Stimulated activated CD4-positive, alpha-beta T cell treated with anti-CD3 and anti-CD28 coated beads, Interleukin-12 subunit alpha, Interleukin-12 subunit beta, amount 100 ng/mL, for 24 hours (primary cell): ENCODE measurements at places on chromosomes 4 and X.

DNA sequence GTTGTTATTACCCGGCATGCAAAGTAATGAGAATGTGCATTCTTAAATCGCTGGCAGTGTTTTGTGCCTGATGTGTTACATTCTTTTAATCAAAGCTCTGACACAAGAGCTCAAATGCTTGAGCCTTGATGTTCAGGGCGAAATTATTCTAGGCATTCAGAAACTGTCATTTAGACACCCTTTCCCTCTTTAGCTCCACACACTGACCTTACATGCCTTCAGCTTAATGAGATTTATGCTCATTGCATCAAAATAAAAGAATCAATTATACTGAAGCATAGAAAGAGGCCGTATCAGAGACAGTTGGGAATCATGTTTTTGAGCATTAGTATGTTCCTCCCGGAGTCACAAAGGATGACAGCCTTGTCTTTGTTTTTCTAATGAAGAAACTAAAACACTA is 56.7 kb downstream of the FAM114A1 start:
- DNase-seq = no peak

GRCh38 chr4:54085284-54085683 is 14.7 kb upstream of the GSX2 start:
- DNase-seq = no peak

DNA sequence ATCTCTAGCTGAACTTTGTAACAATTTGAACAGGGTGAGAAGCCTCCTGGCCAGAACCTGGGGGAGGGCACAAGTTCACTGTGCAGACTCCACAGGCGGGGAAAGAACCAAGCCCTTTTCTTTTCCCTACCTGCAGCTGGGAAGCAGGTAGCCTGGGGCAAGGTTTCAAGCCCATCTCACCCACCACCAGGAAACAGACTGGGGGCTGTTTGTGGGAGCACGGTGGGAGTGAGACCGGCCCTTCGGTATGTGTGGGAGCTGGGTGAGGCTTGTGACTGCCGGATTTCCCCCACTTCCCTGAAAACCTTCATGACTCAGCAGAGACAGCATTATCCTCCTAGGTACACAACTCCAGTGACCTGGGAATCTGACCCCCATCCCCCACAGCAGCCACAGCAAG is 211.7 kb downstream of the ZNF674 start:
- no peak for DNase-seq

GRCh38 chr4:143404555-143404954 is 67.9 kb downstream of the GAB1 start:
- no peak for DNase-seq

DNA sequence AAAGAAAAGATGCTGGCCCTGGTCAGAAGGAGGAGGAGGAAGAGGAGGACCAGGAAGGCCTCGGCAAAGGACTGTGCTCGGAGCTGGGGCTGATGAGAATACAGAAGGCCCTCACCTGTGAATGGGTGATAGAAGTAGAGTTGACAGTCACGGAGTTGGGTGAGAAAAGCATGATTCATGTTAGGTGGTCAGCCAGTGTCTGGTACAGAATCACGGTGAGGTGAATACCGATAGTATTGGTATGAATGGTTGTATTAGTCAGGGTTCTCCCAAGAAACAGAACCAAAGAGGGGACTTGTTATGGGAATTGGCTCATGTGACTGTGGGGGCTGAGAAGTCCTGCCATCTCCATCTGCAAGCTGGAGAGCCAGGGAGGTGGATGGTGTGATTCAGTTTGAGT is 32.5 kb upstream of the FAM156A start:
- no peak for DNase-seq

GRCh38 chr4:184331268-184331995 is 113.8 kb upstream of the ENPP6 start:
- DNase-seq = no peak

DNA sequence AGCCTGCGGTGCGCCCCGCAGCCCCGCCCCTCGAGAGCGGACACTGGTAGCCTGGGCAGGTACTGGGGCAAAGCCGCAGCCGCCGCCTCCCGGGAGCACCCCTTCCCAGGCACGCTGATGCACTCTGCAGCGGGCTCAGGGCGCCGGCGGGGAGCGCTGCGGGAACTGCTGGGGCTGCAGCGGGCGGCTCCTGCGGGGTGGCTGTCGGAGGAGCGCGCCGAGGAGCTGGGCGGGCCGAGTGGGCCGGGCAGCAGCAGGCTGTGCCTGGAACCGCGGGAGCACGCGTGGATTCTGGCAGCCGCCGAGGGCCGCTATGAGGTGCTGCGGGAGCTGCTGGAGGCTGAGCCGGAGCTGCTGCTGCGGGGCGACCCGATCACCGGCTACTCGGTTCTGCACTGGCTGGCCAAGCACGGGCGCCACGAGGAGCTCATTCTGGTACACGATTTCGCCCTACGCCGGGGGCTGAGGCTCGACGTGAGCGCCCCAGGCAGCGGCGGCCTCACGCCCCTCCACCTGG is 401 bp downstream of the SOWAHD start:
- DNase-seq = no peak

DNA sequence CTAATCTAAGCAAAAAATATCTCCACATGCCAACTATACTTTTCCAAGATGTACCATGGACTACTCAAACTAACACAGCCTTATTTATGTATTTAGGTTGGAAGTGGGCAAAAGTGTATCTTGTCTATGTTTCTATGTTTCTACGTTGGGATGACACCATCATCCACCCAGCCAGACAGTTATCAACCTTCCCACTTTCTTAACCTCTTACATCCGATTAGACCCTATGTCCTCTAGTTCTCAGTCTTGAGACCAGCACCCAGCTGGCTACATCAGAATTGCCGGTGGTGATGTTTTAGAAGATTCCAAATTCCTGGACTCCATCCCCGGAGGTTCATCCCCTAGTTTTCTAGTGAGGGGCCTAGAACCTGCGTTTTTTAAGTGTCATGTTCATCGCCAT is 1.0 kb upstream of the AASDH start:
- no peak for DNase-seq

GRCh38 chrX:45577361-45577760 is 376.7 kb upstream of the DIPK2B start:
- DNase-seq = no peak

GRCh38 chr4:93359586-93359985 is 469.0 kb upstream of the ATOH1 start:
- no peak for DNase-seq

DNA sequence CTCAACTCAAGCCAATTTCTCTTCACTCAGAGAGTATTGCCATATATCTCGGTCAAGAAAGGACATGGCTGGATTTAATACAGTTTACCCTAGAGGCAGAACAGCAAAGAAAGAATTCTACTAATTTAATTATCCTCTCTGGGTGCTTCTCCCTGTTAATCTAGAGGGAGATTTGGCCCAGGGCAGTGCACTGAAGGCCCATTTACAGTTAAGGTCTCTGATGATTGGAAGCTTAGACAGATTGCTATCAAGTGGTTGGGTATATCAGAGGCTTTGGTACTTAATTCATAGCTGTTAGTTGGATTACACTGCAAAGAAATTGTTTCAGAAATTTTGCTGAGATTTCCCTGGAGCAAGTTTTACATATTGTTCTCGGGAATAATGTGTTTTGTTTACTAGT is 4.6 kb upstream of the CNKSR2 start:
- no peak for DNase-seq

- no peak for DNase-seq
Observed at GRCh38 chr4:1463088-1463926, 57.1 kb upstream of the NKX1-1 start.

DNA sequence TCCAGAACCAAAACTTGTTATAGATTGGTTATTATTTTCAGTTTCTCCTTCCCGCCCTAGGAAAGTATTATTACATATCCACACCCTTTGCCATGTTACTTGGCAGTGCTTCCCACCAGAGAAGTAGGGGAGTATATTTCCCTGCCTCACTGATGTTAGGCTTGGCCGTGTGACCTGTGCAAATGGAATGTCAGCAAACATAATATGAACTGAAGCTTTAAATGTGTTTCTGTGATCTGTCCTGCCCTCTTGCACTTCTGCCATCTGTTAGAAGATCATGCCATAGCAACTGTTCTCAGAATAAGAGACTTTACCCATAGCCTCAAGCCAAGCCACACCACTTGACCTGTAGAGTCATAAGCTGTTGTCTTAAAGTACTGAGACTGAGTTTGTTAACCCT is 36.7 kb upstream of the NEUROG2 start:
- DNase-seq = no peak

DNA sequence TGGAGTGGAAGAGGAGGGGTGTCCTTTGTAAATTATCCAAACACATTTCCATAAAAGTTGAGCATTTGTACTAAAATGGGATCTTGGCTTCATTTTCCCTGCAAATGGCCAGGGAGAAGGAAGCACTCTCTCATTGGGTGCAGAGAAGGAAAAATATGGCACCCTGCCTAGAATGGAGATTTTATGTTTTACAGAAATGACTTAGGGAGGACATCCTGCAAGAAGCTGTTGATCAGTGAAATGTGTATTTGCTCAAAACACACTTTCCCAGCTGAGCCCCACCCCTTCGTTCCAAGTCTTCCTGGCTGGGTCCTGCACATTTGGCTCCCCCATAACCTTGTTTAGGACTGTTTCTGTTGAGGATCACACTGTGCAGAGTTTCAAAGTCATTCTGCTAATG is 213.5 kb upstream of the TAPT1 start:
- DNase-seq = no peak

- DNase-seq = no peak
Observed at GRCh38 chr4:158459085-158459820, 62.4 kb upstream of the RXFP1 start.

- DNase-seq = no peak
Observed at GRCh38 chrX:21678048-21678612, 20.0 kb upstream of the KLHL34 start.

DNA sequence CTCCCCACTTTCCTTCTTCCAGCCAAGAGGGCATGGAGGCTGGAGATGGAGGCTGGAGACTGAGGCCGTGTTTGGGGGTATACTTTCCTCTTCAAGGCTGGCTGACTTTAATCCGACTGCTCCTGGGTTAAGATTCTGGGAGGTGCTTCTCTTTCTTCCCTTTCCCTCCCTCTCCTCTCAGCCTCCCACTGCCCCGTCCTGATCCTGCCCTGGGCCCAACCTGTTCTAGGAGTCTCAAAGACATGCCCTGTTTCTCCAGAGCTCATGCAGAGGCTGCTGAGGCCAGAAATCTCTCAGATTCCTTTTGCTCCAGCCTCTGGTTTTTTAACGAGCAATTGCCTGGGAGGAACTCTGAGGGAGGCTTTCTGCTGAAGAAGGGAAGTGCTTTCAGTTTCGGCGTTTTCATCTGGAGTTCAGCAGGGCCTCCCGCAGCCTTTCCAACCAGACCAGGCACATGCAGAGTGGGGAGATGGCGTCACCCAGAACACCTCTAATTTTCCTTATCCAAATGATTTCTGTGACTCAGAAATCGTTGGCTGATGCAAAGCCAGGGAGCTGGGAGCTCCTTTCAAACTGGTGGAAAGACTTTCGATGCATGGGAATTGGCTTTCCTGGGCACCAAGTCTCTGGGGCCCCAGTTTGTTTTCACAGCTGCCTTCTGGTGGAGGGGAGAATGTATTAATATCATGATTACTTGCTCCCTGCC is 34.5 kb upstream of the FAM9C start:
- DNase-seq = no peak

DNA sequence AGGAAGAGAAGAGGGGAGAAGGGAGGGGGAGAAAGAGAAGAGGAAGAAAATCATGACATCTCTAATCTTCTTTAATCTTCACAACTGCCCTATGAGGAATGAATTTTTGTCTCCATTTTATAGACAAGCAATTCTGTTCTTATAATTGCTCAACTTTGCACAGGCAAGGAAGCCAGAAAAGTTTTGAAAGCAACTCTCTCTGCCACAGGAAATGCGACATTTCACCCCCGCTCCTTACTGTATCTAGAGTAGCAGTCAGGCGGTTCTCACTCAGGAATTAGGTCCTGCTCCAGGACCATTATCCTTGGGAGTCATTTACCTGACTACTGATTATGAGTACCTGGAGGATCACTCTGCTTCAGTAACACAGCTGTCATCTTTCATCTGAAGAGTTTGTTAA is 69.2 kb upstream of the FAM9A start:
- no peak for DNase-seq

DNA sequence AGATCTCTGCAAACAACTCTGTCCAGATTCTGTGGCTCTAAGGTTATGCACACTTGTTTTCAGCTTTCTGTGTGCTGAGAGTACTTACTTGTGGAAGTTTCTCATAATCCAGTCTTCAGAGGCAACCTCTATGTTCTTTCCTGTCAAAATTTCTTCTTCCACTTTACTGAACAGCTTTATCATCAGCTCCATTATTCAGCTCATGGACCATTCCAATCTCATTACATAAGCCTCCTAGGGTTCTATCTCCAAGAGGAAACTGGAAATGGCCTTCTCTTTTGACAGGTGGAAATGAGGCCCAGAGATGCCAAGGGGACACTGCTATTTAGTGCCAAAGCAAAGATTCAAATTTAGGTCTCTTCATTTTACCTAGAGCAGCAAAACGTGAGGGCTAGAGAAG is 61.3 kb downstream of the CHRDL1 start:
- DNase-seq = no peak

- no peak for DNase-seq
Observed at GRCh38 chr4:183099537-183100297, 660 bp downstream of the WWC2 start.

DNA sequence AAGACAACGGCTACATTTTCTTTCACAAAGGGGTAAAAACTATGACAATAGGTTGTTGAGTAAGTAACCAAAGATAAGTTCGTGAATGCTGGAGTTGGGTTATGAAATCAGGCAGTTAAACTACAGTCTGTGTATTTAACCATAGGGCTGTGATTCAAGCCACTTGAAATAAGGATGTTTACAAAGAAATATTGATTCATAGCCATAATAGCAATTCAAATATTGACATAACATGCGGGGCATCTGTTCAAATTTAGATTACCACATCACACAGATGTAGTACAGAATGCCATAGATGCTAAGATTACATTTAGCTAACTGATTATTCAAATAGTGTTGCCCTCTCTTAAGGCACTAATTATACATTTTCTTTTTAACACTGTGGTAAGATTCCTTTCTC is 364.1 kb downstream of the FSTL5 start:
- no peak for DNase-seq

DNA sequence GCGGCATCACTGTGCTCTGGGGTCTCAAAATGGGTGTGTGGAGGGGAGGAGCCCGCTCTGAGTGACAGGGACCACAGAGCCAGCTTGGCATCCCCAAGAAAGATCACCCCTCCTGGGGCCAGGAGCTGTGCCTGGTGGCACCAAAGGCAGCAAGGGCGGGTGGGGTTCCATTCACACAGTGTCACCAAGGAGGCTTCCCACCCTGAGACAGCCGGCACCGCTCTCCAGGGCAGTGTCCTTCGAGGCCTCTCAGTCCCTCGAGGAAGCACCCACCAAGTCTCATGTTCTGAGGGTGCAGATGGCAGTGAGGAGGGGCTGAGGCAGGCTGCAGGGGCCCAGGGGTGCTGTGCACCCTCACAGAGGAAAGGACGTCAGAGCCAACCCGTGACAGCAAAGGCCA is 44.0 kb upstream of the MAN2B2 start:
- DNase-seq = no peak

DNA sequence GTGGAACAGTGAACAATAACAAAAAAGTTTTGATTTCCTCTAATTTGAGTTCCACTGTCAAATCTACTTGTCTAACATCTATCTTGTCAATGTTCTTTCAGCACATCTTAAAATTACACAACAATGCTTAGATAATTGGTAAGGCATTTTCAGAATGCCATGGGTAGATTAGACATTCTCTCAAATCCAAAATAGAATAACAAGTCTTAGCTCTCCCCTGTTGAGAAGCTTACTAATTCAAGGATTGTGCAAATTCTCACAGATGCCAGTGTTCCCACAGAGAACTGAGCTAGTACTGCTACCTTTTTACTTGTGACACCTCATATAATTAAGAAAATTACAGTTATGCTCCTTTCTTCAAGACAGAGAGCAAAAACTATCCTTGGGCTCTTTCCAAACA is 2442.0 kb downstream of the PCDH7 start:
- DNase-seq = no peak

- no peak for DNase-seq
Observed at GRCh38 chr4:88008743-88009171, 1.3 kb downstream of the PKD2 start.
